ENCODE measurements at places on chromosomes 2 and 18. TPM values are rescaled to one million over a fixed set of nuclear protein-coding genes. Genes with fewer than 3 reads are reported as not detected.

DNA sequence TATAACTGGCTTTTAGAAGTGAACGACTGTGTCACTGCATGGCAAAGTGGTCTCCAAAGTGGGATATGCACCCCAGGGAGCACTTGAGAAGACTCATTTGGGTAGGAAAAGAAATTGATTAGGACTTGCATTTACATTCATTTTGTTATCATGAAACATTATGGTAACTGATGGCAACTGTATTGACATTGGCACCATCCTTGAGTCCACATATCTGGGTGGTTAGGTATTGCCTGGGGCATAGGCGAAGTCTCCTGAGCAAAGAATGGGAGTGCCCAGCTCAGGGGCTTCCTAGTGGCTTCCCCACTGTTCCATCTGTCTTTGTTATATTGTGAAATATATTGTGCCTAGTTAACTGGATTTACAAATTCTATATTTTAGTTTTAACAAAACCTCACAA lies 29.2 kb downstream of the SPATS2L start:
- no peak for DNase-seq

Gene ZNF512
- total RNA-seq = 41.6 TPM

DNA sequence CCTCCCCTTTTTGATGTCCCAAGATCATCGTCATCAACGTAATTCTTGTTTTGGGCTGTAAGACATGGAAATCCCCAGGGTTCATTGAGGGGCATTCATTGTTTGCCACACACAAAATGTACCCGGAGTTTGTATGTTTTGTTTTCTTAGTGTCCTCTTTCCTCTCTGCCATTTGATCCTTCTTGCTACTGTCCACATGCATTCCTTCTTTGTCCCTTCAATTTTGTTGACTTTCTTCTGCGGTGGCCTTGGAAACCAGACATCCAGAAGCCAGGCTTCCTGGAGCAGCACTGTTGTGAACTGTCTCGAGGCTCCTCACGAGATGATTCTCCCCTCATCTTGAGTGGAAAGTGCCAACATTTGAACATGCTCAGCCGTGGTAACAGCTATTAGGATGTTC lies 24.8 kb downstream of the IGFBP2 start:
- DNase-seq = no peak

- no peak for DNase-seq
Measured at GRCh38 chr2:33090553-33091134, 143.9 kb downstream of the LTBP1 start.

DNA sequence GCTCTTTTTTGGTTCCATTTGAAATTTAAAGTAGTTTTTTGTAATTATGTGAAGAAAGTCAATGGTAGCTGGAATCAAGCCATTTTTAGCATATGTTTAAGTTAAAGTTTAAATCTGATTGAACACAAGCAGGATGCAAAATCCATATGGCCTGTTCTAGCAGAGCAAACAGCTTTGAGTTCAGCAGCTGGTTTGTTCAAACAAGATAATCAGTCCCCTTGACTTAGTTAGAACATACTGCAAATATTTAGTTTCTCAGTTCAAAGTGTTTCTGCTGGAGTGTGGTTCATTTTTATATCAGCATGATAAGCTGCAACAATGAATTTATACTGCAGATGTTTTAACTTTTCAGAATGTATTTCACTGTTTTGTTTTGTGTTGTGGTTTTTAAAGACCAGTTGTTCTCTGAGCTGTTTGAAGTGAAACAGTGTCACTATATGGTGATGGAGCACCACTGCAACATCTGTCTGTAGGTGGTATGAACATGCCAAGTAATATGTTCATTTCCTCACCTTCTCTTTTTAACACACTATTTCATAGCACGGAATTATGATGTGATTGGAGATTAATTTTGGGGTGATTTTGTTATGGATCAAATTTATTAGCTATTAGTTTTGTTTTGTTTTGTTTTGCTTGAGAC lies 125.3 kb downstream of the COL4A4 start:
- no peak for DNase-seq

DNA sequence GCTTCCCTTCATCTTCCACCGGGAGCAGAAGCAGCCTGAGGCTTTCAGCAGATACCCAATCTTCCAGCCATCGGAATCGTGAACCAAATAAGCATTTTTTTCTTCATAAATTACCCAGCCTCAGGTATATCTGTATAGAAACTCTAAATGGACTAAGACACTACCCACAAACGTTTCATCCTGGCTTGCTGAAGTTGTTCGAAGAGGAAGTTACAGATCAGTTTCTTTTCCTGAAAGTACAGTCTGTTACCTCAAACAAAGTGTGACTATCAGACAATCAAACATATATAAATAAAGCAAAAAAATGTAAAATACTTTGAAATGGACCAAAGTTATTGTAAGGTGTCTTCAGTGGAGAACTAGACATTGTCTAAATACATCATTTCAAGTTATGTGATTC lies 97.9 kb downstream of the MREG start:
- no peak for DNase-seq

DNA sequence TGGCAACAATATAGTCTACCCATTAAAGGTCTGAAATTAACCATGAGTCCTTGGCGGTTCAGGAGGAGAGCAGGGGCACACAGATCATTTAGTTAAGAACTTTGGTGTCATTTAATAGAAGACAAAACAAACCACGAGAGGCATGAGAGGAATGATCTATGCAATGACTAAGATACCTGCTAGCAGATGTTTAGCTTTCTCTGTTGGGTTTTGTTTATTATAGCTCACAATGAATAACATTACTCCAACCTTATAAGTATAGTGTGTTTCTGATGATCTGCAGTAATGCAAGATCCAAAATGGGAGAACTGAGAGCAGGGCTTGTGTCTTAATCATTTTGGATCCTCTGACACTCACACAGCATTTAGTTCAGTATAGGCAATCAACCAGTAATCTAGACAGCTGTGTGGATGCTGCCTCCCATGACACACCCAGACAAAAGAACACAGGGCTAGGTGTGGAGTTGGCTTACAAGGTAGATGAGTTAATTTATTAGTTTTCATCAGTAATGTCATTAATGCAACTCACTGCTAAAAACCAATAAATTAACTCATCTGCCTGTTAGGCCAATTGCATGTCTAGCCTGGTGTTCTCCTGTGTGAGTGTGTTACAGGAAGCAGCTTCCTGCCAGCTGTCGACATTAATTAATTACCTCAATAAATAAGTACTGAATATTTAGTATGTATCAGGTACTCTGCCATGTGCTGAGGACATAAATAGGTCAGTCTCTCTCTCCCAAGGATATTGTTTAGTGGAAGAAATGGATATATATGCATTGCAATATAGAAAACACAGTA lies 92.3 kb downstream of the CLIP4 start:
- no peak for DNase-seq

DNA sequence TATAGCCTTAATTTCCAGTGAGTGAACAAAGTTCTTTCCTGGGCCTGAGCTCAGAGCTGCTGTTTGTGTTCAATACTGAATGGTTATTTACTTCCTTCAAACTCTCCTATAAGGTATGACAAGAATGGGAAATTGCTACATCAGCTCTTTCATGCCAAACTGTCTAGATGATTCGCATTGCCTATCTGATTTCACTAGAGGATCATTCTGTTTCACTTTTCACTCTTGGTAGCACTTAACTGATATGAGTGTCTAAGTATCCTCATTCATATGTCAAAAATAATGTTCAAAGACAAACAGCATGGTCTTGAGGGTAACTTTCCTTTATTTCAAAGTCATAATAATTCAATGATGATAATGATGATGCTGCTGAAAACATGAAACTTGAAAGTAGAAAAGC lies 32.9 kb upstream of the SCG2 start:
- peak; percentile 48 for DNase-seq

DNA sequence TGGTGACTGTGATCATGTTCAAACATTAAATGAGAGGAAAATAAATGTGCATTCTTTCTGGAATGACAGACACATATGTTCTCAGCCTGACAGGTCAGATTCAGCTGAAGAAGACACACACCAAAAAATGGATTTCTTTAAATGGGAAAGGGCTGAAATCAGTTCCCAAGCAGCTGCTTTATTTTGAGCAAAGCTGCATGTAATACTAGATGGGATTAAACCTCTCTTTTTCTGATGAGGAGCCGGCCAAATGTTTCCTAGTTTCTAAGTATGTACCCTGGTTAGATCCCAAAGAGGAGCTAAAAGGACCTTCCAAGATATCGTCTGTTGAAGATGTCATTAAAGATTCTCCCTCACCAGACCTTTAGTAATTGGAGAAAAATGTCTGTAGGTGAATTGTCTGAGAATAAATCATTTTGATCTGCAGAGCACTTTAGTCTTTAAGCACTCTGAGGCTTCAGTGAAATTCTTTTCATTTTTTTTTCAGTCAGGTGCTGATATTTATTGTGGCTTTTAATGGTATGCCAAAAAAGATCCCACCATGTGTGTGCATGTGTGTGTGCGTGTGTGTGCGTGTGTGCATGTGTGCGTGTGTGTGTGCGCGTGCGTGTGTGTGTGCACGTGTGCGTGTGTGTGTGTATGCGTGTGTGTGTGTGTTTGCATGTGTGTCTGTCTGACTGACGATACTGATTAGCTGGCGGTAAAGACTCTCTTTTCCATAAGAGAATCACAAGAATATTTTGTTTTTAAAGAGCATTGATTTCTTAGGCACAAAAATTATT lies 175.8 kb downstream of the IRS1 start:
- peak; percentile 79 for DNase-seq

- no peak for DNase-seq
Measured at GRCh38 chr2:95277246-95277906, 3.1 kb downstream of the PROM2 start.

DNA sequence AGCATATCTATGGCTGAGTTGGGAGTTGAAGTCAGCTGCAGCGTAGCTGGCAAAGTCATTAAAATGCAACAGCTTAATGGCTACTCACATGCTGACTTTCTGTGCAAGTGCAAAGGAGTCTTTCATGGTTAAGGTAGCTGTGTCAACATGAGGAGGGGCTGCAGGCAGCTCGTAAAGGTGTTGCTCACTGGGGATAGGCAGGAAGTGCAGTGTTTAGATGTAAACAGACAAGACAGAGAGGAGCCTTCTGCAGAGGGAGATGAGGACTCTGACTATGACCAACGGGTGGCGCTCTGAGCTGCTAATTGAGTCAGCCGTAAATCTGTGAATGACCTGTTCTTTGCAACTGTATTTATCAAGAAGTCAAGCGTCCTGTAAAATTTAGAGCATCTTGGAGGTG lies 22.3 kb upstream of the CAVIN2 start:
- peak; percentile 61 for DNase-seq

Gene LYPD6B
- 14.6 TPM for total RNA-seq

GRCh38 chr2:21270708-21271122 lies 146.9 kb downstream of the TDRD15 start:
- no peak for DNase-seq

Gene HTR2B
- total RNA-seq = 0.52 TPM

DNA sequence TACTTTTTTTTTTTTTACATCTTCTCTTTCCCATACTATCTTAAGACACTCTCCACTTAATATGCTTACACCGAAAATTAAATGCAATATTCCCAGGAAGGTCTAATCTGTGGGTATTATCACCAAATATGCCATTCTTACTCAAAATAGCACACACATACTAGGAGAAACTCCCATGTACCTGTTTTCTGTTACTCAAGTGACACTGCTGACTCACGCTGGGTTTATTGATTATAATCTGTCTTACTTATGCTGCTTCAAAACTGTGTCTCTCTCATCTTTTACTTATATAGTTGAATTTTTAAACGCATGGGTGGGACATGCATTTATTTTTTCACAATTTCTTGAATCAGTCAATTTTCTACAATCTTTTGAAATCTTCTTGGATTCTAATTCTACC lies 29.9 kb downstream of the MRPL19 start:
- DNase-seq = no peak

Gene YIPF4
- 27.6 TPM for total RNA-seq

Gene DLX1
- 5.6 TPM for total RNA-seq

Gene OSBPL6
- total RNA-seq = 18.1 TPM

- peak; percentile 82 for DNase-seq
Measured at GRCh38 chr2:68537809-68538208, 70.4 kb downstream of the APLF start.

- DNase-seq = no peak
Measured at GRCh38 chr2:136741471-136741870, 23.9 kb upstream of the THSD7B start.

Gene LINC00305
- not detected for total RNA-seq

Gene RBKS
- total RNA-seq = 1.5 TPM

DNA sequence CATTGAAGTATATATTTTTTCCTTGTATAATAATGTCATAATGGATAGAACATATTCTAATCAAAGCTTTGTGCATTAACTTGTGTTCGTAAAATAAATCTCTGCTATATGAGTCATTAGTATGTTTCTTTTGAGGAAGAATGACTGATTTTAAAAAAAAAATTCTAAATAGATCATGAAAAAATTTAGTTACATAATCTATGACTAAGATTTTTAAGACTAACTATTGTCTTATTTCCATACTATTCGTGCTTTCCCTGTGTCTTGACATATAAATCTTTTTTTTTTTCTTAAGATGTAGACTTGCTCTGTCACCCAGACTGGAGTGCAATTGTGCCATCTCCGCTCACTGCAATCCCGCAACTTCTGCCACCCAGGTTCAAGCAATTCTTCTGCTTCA lies 226.1 kb downstream of the DSEL start:
- no peak for DNase-seq

DNA sequence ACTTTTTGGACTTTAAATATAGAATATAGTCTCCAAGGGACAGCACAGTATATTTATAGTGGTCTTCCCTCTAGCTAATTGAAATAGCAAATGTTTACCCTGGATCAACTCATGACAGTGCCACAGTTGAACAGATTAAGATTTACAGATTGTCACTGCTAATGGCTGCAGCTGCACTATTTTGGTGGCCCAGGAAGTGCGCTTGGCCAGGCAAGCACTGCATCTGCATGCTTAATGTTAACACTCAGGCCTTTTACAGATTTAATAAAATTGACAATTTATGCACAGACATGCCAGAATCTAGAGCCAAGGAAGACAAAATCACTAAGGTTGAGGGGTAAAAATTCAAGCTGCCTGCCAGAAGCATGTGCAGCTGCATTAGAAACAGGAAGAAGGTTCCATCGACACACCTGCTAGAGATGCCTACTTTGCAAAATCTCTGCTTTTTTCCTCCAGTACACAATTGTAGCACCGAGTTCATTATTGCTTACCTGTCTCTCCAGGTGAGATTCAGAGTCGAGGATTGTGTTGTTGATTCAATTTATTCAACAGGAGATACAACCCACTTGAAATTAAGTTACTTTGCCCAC lies 1042.3 kb upstream of the NRXN1 start:
- DNase-seq = no peak

DNA sequence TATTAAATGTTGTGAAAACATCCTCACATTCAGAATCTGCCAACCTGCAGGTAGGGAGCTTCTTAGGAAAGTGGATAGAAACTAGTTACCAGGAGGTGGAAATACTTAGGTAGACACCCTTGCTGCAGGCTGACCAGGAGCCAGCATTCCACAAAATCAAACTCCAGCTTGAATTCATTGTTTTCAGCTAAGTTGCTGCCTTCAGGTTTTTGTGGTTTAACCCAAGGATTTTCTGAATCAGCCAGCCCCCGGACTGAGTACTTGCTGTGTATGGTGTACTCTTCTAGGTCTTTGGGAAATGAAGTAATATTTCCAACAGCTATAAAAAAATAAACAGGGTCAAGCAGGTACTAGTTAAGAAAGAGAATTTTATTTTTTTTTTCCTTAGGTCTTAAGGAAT lies 192.1 kb upstream of the CHST9 start:
- peak; percentile 51 for DNase-seq

Data from LHCN-M2 (cell line).